Hematopoietic multipotent progenitor cell treated with erythropoietin and hydrocortisone succinate and interleukin-3 and kit ligand, for 8 days (in vitro differentiated cells): ENCODE measurements at places on chromosomes 6 and 20.

GRCh38 chr6:87950614-87951013, 97.0 kb upstream of the SPACA1 start:
- no peak for DNase-seq

- DNase-seq = no peak
These were observed 6.4 kb downstream of the SNPH start for GRCh38 chr20:1272368-1273100.

GRCh38 chr6:108693430-108694154, 132.9 kb downstream of the FOXO3 start:
- DNase-seq = no peak

- no peak for DNase-seq
These were observed 175.5 kb downstream of the BTBD3 start for GRCh38 chr20:12093057-12093796.

DNA sequence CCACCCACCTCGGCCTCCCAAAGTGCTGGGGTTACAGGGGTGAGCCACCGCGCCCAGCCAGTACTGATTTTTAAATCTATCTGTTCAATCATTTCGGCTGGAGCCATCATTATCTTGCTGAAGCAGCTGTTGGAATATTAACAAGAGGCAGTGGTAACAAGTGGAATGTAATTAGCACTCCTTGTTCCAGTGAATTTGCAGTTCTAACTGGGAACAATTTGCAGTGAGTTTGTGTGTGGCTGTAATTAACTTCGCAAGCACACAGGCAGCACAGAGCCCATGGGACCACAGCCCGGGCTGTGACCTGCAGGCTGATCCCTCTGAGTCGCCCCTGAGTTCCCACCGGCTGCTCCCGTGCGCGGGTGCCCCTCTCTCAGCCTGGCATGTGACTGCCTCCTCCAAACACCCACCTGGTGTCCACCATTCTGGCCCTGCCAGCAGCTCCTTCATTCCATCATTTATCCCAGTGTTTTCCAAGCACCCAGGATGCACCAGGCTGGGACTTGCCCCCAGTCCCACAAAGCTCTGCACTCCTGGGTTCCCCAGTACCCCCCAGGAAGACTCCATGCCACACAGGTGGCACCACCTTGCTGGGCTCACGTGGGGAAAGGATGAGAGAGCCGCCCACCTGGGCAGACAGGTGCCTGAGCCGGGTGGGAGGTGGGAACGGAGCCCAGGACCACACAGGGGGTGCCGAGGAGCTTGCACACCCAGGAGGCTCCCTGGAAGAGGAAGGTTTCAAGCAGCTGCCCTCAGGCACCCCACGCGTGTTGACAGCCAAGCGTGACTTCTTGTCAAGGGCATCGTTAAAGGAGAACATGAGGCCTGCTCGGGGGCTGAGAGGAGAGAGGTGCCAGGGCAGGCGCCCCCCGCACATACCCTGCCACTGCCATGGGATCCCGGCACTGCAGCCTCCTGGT, 75.2 kb downstream of the YTHDF1 start:
- DNase-seq = no peak

DNA sequence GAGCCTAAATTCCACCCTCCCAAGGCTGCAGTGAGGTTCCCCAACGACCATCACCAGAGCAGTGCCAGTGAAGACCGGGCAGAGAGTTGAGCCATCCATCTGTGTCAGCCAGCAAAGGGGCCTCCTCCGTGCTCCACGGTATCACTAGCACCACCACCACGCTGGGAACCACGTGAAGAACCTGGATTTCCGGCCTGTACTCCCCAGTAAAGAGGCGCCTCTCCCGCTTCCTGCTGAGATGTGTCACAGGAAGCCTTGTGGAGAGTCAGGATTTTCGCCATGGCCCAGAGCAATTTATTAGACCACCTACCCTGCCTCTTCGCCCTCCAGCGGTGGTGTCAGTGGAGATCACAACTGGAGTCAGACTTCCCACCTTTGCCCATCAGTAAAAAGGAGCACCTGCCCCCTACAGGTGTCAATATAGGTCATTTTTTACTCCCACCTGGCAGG, 28.8 kb downstream of the CPXM1 start:
- DNase-seq = no peak

DNA sequence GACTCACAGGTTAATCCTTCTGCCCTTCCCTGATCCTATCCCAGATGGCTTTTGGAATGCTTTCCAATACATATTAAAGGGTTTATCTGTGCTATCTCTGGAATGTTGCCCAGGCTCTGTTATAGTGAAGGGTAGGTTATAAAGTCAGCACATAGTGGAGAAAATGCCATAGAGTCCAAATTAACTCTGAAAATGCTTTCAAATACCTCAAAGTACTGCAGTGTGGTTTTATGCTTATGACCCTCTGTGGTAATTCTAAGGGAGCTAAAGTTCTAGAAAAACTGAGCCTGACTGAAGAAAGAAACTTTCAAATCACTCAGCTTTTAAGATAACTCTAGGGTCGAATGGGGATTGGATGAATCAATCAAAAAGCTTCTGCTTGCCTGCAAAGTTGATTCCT, 159.8 kb downstream of the PLCB1 start:
- DNase-seq = no peak

GRCh38 chr6:83985715-83986114, 47.9 kb upstream of the MRAP2 start:
- DNase-seq = no peak

- no peak for DNase-seq
These were observed 37.7 kb downstream of the PMEPA1 start for GRCh38 chr20:57672164-57672563.

DNA sequence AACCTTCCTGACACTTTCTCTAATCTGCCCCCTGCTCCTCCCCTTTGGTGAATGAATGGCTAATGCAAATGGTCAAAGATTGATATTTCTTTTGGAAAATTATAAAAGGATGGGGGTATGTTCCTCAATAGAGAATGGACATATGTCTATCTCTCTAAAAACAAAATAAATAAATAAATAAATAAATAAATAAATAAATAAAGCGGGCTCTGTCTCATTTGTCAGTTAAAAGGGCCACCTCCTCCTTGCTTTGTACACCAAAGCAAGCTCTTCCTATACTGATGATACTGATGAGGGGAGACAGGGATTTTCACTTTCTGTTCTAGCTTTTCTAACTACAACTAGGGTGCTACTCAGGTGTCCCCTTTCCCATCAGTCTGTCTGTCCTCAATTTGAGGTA, 135.5 kb upstream of the SPACA1 start:
- no peak for DNase-seq

DNA sequence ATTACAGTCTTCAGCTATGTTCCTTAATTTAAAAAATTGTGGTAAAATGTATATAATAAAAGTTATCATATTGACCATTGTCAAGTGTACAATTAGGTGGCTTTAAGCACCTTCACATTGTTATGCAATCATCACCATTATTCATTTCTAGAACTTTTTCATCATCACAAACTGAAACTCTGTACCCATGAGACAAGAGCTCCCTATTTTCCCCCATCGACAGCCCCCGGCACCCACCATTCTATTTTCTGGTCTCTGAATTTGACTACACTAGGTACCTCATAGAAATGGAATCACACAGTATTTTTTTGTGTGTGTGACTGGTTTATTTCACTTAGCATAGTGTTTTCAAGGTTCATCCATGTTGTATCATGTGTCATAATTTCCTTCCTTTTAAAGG, 39.7 kb upstream of the FYN start:
- no peak for DNase-seq

DNA sequence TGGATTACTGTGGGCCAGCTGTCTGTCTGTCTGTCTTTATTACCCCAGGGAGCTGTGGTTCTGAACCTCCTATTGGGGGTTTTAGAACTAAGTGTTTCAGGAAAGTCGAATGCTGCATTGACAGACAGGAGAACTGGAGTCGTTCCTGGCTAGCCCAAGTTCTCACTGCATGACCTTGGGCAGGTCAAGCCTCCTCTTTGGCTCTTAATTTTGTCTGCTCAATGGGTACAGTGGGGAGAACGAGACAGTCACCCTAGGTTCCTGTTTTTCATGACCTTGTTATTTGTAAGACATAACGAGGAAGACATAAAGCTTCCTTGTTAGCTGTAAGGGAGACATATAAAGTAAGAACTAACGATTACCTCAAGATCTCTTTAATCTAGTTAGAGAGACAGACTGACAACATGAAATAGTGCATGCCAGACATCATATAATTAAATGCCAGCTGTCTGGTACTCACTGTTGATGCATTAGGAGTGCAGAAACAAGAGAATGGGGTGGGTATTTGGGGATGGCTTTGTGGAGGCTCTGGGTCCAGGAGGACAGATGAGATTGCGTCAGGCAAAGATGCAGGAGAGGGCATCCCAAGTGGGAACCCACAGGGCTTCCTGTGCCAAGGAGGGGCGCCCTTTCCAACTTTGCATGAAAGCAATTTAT, 3.7 kb upstream of the CCDC167 start:
- no peak for DNase-seq

GRCh38 chr6:73666393-73666792, 12.6 kb upstream of the SLC17A5 start:
- DNase-seq = no peak

GRCh38 chr6:90356012-90356421, 59.4 kb upstream of the BACH2 start:
- no peak for DNase-seq

DNA sequence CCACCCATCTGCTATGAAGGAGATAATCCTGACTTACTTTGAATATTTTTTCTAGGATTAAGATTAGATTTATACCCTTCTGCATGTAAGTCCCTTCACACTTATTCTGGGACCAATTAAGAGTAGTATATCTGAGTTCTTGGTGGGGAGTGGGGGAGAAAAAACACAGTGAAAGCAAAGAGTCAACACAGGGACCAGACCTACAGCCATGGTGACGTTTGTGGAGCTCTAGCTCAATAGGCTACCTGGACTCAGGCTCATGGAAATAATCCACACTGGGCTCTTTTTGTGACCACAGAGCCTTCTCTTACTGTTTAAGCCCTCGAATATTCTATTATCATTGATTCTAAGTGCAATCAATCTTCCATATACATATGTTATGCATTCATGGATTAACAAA, 491.4 kb downstream of the LMBRD1 start:
- no peak for DNase-seq
